Left lobe of liver (tissue), 2 donors: ENCODE measurements at places on chromosomes 1 and 21. TPM values are rescaled to one million over a fixed set of nuclear protein-coding genes. Genes with fewer than 3 reads are reported as not detected.

DNA sequence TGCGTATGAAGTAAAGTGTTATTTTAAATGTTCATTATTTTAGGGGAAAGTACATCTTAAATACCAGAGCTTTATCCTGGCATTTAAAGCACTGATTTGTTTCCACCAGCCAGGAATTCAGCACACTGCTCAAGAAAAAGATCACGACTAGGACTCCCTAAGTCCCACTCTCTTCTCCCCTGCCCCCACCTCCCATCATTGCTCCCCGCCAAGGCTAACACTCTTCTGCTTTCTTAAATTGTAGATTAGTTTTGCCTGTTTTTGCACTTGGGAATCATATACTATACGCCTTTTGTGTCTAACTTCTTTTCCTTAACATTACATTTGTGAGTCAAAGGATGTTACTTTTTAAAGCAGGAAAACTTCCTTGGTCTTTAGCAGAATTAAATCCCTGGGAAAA, 37.5 kb upstream of the C1orf105 start:
- DNase-seq: no peak

DNA sequence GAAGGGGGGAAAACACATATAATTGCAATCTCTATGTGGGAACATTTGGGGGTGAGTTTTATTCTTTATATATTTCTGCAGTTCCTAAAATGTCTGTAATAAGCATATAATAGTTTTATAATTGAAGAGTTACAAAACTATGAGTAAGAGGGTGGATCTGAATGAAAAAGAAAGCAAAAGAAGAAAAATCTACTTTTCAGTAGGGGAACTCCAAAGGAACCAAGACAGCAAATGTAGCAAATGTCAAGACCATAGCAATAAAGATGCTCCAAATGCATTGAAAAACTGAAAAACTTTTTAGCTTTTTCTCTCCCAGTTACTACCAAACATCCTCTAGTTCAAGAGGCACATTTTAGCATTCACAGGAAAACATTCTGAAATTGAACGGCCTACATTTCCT, 434.8 kb downstream of the LMO4 start:
- DNase-seq: no peak

ALX3 gene
- not detected for total RNA-seq

- DNase-seq: no peak
Measured at GRCh38 chr1:179937668-179938254, 16.8 kb upstream of the CEP350 start.

DNA sequence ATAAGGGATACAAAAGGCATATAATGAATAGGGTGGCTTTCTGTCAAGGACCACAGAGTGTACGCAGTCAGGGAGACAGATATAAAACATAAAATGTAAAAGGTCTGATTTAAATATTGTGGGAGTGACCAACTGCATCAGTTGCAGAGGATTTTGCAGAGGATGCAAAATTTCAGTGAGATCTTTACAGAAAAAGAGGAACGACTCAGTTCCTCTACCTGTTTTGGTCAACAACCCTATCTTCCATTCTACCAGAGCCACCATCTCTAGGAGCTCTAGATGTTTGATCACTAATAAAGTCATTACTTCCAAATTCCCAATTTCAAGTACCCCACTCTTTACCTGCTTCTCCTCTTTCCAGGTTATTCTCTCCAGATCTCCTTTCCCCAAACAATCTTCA, 16.5 kb downstream of the SOD1 start:
- no peak for DNase-seq

LRRC71 gene
- total RNA-seq: not detected

DNA sequence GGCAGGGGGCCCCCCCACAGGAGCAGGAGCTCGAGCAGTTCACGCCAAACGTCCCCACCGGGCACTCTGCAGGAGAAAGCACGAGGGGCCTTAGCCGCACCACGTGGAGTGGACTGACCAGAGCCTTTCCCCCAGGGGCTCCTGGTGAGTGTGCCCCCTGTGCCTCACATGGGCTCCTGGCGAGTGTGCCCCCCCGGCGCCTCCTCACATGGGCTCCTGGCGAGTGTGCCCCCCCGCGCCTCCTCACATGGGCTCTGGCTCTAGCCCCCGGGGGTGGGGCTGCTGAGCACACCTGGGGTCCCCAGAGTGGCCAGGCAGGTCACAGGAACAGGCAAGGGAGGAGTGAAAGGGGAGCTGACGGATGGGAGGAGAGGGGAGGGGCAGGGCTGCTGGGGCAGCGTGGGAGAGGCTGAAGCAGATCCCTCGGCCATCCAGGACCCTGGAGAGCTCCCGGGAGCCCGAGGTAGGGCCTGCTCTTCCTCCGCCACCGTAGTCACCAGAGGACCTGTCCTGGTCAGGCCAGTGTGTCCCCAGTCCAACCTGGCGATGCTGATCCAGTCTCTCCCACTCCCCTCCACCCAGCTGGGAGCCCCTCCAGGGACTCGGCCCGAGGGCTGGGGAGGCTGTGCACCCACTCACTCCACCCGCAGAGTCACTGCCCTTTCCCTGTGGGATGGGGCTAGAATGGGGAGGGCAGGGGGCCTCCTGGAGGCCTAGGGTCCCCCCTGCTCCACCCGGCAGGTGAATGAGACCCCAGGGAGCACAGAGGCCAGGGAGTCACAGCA, 47.6 kb downstream of the ARHGEF16 start:
- DNase-seq: peak; percentile 78

POU3F1 gene
- total RNA-seq: 0.08 TPM

ATP1B1 gene
- 70.3 TPM for total RNA-seq

CACHD1 gene
- total RNA-seq: 1.0 TPM

- DNase-seq: no peak
Measured at GRCh38 chr1:13996334-13996733, 296.3 kb downstream of the PRDM2 start.

GRCh38 chr1:21966247-21967000, 10.4 kb upstream of the CELA3B start:
- no peak for DNase-seq

DNA sequence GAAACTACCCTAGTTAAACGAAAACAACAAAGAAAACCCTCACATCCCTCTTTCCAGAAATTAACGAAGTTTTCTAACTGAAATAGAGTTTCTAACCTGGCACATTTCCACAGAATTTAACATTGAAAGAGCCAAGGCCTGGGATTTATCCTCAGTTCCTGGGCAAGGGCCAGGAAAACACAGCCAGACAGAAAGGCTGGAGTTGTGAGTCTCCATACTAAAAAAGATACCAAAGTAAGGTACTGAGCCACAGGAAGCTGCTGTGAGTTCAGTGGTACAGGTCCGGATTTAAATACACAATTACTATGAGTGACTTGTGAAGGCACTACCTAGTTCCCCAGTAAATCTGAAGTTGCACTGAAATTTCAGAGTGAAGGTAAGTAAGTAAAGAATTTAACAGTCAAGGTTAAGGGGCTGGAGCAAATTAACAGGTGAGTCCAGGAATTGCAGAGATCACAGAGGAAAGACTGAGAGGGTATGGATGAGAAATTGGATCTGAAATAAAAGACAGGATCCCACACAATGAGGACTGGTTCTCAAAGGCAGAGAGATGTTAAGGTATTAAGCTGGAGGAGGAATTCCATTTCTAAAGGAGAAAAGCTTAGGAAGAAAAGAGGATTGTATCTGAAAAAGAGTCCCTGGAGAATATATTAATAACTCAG, 905 bp downstream of the LIX1L start:
- DNase-seq: peak; percentile 63

- no peak for DNase-seq
Measured at GRCh38 chr1:65998763-65999583, 206.3 kb downstream of the PDE4B start.

CLEC20A gene
- not detected for total RNA-seq

FGR gene
- 3.0 TPM for total RNA-seq

- DNase-seq: no peak
Measured at GRCh38 chr1:246580497-246581370, 14.5 kb downstream of the CNST start.

DNA sequence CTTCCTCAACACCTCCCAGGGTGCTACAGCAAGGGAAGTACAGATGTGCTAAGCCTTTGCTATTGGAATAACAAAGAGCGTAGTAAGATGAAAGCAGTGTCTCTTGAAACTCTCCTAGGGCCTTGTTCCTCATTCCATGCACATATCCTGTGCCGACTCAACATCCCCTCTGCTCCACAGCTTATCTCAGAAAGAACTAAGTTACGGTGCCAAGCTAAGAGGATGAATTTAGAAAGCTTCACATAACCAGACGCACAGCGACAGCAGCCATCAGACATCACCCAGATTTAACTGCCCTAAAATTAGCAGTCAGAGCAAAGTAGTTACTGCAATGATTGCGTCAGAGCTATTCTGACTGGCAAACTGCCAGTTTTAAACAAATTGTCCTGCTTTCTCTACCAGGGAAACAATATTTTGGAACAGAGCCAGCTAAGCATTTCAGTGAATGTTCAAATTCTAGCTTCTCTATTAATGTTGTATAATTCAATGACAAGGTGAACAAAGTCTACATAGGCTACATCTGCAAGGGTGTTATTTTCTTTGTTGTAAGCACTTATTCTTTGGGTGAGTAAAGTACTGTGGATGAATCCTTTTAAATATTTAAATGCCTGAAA, 9.5 kb downstream of the SIPA1L2 start:
- DNase-seq: peak; percentile 62

CYP4B1 gene
- total RNA-seq: 0.33 TPM

- no peak for DNase-seq
Measured at GRCh38 chr1:75529488-75529887, 81.4 kb downstream of the SLC44A5 start.

DNA sequence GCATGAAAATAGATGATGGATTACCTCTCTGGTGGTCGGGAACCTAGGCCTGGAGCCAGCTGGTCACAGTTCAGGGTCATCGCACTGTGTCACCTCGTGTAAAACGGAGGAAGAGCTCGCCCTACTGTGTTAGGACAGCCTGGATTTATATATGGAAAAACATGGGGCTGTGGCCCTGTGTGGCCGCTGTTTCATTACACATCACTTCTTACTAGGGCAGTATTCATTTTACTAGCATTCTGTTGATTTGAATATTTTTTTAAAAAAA, 104.5 kb upstream of the COL6A1 start:
- DNase-seq: no peak

NTMT2 gene
- total RNA-seq: not detected

MRPS15 gene
- 50.0 TPM for total RNA-seq

- DNase-seq: no peak
Measured at GRCh38 chr1:42723511-42723910, 16.5 kb downstream of the CLDN19 start.
